ENCODE measurements at places on chromosomes 5 and 9.
A peak's percentile ranks its signal among the peaks of the same experiment; 100 is the strongest.

DNA sequence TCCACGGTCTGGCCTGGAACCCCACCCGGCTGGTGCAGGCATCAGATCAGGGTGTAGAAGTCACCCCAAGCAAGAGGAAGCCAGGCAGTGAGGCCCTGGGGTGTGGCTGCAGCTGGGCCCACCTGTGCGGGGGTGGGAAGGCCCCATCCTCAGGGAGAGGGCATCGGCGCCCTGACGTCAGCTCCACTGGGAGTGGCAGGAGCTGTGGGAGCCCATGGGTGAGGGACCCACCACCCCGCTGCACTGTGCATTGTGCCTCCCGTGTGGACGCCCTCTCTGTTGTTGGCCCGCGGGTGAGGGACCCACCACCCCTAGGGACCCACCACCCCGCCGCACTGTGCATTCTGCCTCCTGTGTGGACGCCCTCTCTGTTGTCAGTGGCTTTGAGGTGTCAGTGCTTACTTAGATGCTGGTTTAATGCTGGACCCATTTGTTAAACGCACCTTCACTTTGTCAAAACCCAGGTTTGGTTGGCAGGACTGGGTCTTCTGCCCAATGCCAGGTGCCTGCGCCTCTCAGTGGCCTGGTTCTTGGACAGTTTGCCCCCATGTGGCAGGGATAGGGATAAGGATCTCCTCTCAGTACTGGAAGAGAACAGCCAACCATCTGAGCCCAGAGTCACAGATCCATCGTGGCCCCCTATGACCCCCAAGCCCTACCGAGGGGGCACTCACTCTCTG lies 6.9 kb upstream of the EXOC3 start:
- no peak for DNase-seq

DNA sequence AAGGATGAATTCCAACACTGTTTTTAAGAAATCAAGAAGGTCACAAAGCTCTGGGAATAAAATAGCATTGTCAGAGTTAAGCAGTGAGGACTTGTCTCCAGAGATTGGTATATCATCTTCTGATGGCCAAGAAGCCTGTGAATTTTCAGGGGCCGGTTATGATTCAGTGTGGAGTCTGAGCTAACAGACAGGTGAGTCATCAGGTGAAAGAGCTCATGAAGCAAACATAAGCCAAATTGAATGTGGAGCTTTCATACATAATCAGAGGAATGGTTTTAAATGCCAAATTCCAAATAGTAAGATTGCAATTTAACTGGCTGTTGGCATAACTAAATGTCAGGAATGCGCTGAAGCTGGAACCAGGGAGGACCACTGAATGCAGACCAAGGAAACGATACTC lies 494.2 kb downstream of the MTRR start:
- DNase-seq: no peak

GRCh38 chr5:41517909-41518308 lies 7.5 kb upstream of the PLCXD3 start:
- DNase-seq: no peak

DNA sequence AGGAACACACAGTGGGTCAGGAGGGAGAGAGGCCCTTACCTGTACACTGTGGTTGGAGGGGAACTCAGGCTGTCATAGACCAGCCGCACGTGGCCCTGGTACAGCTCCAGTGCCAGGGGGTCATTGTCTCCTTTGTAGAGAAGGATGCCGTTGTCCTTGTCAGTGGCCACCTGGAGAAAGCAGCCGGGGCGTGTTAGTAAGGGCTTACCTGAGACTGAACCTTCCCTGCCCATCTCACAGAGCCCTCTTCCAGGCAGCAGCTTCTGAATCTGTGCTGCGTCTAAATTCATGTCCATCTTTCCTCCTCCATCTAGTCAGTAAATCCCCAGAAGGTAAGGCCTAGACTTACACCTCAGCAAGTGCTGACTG lies 104.7 kb upstream of the PANK3 start:
- DNase-seq: no peak

- DNase-seq: no peak
These were observed 102.0 kb upstream of the FSTL4 start for GRCh38 chr5:133714161-133714915.

GRCh38 chr9:121529237-121529987 lies 29.8 kb upstream of the GGTA1 start:
- no peak for DNase-seq

- DNase-seq: peak; percentile 45
These were observed 15.1 kb downstream of the GPSM1 start for GRCh38 chr9:136342181-136343120.

DNA sequence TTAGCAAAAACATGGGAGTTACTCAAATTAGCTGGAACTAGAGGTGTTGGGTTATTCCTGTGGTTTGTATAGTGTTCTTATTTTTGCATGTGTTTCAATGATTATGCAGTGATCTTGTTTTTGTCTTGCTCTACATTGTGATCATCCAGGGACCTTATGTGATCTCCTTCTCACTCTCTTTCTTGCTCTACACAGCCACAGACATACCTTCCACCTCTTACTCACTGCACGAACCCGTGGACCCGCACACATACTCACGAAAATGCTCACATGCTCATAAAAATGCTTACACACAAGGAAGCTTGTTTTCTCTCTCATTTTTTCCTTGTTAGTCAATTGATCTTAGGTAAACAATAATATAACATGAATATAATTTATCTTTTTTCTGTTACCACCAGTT lies 187.1 kb downstream of the KDM4C start:
- no peak for DNase-seq

DNA sequence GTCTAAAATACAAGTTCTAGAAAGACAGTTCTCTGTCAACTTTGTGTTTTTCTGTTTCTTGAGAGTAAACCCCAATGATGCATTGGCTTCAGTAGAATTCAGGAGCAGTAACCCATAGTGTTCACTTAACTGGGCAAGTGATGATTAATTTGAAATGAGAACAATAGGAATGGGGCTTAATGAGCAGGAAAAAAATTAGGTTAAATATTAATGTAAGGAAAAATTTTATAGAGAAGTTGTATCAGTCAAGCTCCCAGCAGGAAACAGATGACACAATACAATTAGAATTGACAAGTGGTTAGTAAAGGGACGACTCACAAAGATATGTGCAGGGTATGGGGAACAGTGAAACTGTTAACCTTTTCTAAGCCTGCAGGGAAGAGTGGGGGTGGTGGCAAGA lies 38.2 kb downstream of the ENTREP1 start:
- DNase-seq: no peak

GRCh38 chr9:92954049-92954861 lies 6.9 kb downstream of the FGD3 start:
- peak; percentile 92 for DNase-seq

DNA sequence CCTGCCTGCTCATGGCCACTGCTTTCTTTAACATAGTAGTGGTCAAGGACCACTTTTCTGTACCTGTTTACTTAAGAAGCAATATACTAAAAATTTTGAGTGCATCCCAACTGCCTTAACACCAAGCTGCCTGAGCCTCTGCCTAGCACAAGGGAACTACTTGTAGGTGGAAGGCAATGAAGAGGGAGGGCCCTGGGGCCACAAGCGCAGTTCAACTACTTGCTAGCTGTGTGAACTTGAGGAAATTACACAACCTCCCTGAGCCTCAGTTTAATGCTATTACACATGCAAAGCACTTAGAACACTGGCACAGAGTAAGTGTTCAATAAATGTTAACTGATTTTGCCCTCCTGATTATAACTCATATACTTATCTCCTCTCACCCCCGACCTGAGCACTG lies 6.3 kb downstream of the ARL15 start:
- no peak for DNase-seq

DNA sequence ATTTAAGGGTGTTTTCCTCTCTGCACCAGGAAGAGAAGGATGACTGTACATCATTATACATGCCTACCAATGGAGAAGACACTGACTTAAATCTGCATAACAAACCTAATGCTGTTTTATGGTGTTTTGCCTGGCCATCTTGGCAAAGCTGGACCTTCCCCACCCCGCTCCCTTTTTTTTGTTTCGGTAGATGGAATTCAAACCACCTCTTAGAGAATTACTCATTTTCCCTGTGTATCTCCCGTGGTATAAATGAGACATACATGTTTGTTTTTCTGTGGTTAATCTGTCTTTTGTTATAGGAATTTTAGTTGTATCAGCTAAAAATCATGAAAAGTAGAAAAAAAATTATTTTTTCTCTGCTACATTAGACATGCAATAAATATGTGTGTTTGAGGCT lies 28.8 kb downstream of the IL12B start:
- no peak for DNase-seq

DNA sequence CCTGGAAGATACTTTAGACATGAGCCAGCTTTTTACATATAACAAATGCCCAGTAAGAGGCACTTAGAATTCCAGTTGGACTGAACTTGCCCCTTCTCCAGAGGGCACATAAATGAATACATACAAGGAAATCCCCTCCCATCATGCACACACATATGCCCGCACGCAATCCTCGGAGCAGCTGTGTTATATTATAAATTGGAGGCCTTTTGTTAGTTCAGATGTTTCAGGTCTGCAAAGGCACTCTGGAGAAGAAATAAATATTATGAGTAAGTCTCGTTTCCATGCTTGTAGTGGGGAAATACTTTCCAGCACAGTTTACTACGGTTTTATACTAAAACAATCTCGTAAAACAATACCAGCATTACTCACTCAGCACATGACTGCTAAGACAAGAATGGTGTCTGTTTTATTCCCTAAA lies 17.6 kb upstream of the MUSK start:
- DNase-seq: no peak

GRCh38 chr5:128770907-128771306 lies 194.4 kb upstream of the SLC27A6 start:
- DNase-seq: no peak

GRCh38 chr5:118144540-118144939 lies 843.8 kb downstream of the DTWD2 start:
- no peak for DNase-seq

GRCh38 chr9:137083394-137084004 lies 3.3 kb upstream of the MAN1B1 start:
- DNase-seq: no peak

GRCh38 chr9:124723352-124723751 lies 47.8 kb downstream of the NR6A1 start:
- no peak for DNase-seq

- DNase-seq: peak; percentile 58
These were observed 35.9 kb downstream of the TGFBR1 start for GRCh38 chr9:99140685-99141314.

GRCh38 chr5:104421431-104421830 lies 858.8 kb upstream of the NUDT12 start:
- DNase-seq: no peak

DNA sequence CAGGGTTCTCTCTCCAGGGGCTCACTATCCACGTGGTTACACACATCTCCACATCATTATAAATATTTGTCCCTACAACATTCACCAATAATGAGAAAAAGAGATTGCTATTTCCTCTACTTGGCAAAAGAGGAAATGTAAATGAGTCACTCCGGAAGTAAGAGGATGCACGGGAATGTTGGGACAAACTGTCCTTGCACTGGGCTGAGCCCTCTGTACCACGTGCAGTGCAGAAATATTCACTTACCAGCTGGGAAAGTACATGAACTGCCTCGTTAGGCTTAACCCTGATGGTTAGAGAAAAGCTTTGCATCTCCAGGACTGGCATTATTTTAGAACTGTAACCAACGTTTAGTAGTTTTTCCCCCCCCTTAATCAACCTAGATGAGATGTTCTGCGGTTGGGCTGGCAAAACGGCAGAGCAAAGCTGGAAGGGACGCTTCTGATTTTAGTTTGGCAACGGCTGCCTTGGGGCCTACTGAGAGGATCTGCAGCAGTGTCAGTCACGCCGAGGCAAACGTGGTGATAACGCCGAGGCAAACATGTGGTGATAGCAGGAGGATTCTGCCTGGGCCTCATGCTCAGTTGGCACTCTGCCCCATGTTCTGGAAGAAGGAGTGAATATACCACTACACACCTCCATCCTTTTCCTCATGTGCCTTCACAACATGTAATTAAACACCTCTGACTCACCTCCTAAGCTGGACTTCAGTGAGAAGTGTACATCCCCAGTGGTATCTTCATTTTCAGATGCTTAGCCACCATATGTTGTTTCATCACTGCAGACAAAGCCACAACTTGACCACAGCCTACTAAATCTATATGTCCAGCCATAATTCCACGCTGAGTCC lies 661.4 kb upstream of the KLF4 start:
- no peak for DNase-seq

- peak; percentile 68 for DNase-seq
These were observed 10.0 kb downstream of the TLE4 start for GRCh38 chr9:79581794-79582193.

DNA sequence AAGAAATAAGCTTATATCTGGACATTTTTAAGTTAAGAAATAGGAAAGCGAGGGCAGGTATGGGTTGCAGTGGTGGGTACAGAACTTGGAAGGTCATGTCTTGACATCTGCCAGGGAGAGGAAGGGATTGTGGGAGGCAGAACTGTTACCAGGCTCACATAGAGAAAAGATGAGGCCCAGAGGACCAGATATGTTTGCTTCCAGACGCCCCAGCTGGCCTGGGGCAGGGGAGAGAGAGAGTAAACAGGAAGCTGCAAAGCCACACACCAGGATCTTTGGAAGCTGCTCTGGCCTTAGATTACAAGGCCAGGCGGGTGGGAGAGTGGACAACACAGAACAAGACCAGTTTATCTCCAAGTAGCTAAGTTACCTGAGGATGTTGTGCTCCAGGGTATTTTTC lies 71.2 kb downstream of the MARCHF11 start:
- no peak for DNase-seq

GRCh38 chr9:89815903-89816573 lies 211.2 kb downstream of the GADD45G start:
- no peak for DNase-seq
